ENCODE measurements at places on chromosomes 7 and 10. TPM values are rescaled to one million over a fixed set of nuclear protein-coding genes. Genes with fewer than 3 reads are reported as not detected.

The KCNIP2 gene
- total RNA-seq: 7.8 TPM

DNA sequence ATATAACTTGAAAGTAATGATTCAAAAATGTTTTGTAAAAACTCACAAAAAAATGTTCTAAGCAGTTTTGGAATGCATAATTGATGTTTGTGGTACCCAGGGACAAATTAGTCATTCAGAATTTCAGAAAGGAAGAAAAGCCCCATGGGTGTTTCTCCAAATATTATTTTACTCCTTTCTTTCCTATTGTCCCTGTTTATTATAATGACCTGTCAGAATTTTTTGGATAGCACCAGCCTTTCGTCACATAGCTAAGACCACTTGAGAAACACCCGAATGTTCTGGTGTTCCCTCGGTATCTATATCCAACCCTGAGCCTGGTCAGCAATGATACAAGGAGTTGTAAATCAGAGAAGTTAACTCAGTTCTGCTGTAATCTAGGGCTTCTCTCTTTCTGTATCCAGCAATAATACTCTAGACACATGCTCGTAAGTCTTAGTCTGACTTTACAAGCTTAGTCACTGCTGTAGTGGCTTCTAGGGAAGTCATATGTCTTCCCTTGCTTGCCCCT lies 64.8 kb upstream of the MEOX2 start:
- no peak for DNase-seq
- no peaks in the 10 kb centered on the region for H3K27me3 ChIP-seq

DNA sequence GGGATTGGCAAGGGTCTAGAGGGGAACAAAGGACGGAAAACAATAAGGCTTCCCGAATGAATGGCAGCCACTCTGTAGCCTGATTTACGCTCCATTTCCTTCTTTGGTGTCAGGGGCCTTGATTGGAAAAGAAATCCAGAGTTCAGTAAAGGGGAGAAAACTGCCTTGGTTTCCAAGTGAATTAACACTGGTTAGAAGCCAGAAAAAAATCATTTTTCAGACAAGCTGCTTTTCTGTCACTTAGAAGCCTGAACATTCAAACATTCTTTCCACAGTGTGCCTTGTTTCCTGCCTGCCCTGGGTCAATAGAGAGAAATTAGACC lies 283 bp upstream of the TRDMT1 start:
- peak overlapping the region; percentile 65 for H3K4me3 ChIP-seq
- no peaks in the 10 kb centered on the region for H3K36me3 ChIP-seq
- H3K27me3 ChIP-seq: no peaks in the 10 kb centered on the region
- no peaks in the 10 kb centered on the region for H3K4me1 ChIP-seq
- H3K27ac ChIP-seq: peak overlapping the region; percentile 87

DNA sequence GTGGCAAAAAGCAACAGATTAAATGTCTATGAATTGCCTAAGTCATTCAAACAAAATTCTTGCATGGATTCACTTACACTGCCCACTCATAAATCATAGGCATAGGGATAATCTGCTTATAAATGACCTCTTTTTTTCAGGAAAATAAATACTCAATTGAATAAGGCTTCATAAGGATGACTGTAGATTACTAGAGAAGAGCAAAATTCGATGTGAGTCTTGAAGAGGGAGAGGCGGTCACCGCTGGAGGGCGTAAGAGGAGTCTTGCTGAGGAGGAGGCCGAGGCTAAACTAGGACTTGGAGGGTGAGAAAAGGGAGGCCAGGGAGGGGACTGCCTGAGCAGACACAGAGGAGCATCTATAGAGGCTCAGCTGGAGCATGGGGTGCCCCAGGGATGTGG lies 135.4 kb upstream of the RSU1 start:
- H3K4me3 ChIP-seq: no peak overlapping the region
- no peak for DNase-seq
- no peaks in the 10 kb centered on the region for H3K36me3 ChIP-seq
- no peaks in the 10 kb centered on the region for H3K4me1 ChIP-seq
- no peak overlapping the region for H3K27ac ChIP-seq
- no peaks in the 10 kb centered on the region for H3K27me3 ChIP-seq

GRCh38 chr7:38932509-38933168 lies 23.6 kb upstream of the VPS41 start:
- no peaks in the 10 kb centered on the region for H3K27me3 ChIP-seq
- no peaks in the 10 kb centered on the region for H3K4me1 ChIP-seq
- H3K36me3 ChIP-seq: no peaks in the 10 kb centered on the region
- peak; percentile 55 for DNase-seq

DNA sequence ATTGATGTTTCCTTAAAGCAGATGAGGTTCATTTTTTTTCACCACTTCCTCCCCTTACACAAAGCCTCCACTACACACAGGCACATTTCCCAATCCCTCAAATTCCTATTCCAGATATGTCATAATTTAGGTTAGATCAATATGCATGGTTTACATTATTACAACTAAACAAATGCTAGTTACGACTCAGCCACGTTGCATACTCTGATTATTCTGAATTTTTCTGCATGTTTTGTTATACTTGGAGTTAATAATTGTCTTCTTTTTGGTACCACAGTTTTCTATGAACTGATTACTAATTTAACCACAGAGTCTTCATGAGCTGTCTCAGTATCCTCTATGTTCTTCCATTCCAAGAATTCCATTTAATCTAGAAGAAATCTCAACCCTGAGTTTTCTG lies 4.4 kb upstream of the BICC1 start:
- DNase-seq: no peak
- no peak overlapping the region for H3K4me3 ChIP-seq
- H3K4me1 ChIP-seq: no peaks in the 10 kb centered on the region
- no peaks in the 10 kb centered on the region for H3K27me3 ChIP-seq
- no peak overlapping the region for H3K27ac ChIP-seq
- H3K36me3 ChIP-seq: no peaks in the 10 kb centered on the region

DNA sequence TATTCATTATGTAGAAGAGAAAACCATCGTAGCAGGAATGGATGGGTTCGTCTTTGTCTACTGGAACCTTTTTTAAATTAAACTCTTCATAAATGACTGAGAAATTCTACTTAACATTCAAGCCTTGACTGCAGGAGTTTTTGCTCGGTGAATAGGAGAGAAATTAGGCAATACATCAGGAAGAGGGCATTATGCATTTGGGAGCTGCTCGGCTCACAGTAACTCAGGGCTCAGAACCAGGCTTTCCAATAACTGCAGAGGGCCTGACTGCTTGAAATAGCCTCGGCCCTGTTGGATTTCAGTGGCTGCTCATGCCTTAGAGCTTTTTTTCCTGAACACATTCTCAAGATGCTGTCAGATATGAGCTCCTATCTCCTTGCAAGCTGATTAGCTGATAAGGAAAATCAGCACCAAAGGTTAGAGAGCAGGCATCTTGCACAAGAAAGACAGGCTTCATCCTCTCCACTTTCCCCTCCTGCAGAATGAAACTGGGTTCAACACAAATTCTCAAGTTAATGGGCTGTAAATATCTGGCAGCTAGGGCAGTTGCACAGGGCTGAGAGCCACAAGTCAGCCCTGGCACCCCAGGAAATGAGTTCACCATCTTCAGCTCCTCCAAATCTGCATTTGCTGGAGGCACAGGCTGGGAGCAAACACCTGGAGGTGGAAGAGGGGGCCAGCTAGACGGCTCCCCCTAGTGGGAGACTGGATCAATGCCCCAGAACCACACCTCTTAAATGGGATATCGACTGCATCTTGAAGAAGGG lies 24.3 kb downstream of the TECTB start:
- no peak overlapping the region for H3K27ac ChIP-seq
- no peak overlapping the region for H3K4me3 ChIP-seq
- no peak for DNase-seq
- H3K4me1 ChIP-seq: no peaks in the 10 kb centered on the region
- H3K27me3 ChIP-seq: no peaks in the 10 kb centered on the region

Data from ovary (tissue), 10 donors.